Hepatocyte (in vitro differentiated cells): ENCODE measurements at places on chromosomes 6 and 20.

DNA sequence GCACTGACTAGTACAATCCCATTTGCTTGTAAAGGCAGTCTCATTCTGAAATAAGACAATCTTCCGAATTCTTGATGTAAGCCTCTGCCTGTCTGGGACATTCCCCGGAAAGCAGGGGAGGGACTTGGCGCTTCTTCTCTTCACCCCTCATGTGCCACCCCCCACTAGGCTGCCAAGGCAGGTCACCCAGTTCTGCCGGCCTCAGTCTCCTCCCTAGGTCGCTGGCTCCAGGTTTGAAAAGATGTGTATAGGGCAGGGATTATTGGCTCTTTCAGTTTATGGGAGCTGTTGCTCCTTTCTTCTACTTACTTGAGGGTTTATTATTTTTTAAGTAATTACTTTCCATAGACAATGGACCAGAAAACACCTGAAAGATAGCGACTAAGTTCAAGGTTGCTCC, 158.1 kb upstream of the RPS6KA2 start:
- DNase-seq, result no peak

- DNase-seq, result no peak
These were observed 10.7 kb upstream of the LZTS3 start for GRCh38 chr20:3183896-3184612.

GRCh38 chr6:125346926-125347563, 45.3 kb upstream of the HDDC2 start:
- no peak for DNase-seq

DNA sequence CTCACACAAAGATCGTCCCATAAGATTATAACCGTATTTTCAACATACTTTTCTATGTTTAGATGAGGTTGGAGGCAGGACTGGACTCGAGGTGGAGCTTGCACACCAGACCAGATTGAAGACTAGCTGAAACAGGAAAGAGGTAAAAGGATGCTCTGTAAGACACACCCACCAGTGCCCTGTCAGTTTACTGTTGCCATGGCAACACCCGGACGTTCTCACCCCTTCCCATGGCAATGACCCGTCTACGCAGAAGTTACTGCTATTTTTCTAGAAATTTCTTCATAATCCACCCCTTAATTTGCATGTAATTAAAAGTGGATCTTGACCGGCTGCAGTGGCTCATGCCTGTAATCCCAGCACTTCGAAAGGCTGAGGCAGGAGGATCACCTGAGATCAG, 13.6 kb upstream of the SRSF6 start:
- DNase-seq, result no peak

GRCh38 chr20:62617711-62618483, 24.4 kb upstream of the SLCO4A1 start:
- DNase-seq, result no peak

DNA sequence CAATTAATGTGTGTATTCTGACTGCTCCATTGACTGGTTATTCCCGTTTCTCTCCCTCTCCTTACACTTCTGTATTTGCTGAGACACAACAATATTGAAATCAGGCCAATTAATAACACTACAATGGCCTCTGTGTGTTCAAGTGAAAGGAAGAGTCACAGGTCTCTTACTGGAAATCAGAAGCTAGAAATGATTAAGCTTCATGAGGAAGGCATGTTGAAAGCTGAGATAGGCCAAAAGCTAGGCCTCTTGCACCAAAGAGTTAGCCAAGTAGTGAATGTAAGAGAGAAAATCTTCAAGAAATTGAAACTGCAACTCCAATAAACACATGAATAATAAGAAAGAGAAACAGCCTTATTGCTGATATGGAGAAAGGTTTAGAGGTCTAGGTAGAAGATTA, 489.5 kb upstream of the CITED2 start:
- DNase-seq, result no peak

GRCh38 chr6:72894091-72894490, 272.2 kb downstream of the KCNQ5 start:
- DNase-seq, result no peak

- no peak for DNase-seq
These were observed 1295.1 kb downstream of the EPHA7 start for GRCh38 chr6:92124200-92124651.

DNA sequence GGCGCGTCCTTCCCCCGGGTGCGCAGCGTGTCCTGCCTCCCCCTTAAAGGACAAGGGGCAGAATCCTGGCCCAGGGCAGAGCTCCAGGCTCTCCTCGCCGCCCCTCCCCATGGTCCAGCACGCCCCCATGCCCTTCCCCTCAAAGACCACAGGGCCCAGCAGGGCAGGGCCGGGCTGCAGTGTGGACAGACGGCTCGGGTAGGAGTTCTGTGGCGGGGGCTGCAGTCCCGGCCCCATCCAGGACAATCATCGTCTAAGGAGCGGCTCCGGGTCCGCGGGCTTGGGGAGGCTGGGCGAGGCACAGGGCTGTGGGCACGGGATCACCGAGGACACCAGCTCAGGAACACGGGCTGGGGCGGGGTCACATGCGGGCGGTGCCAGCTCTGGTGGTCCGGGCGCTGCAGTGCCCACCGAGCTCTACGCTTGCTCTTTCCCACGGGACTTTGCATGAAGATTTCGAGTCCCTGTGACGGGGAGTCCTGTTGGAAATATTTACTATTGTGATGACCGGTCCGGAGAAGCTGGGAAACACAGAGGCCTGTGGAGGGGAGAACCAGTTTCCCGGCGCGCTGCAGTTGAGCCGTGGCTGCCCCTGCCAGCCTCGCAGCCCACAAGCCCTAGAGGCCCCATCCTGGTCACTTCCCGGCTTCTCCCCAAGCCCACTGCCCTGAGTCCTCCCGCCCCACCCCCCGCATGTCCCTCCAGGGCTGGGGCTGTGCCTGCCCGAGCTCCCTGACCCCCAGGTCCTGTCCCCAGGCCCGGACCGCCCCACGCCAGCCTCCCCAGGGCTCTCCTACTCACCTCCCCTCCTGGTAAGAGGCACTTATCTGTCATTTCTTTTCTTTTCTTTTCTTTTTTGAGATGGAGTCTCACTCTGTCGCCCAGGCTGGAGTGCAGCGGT, 20.6 kb downstream of the SLC17A9 start:
- no peak for DNase-seq

DNA sequence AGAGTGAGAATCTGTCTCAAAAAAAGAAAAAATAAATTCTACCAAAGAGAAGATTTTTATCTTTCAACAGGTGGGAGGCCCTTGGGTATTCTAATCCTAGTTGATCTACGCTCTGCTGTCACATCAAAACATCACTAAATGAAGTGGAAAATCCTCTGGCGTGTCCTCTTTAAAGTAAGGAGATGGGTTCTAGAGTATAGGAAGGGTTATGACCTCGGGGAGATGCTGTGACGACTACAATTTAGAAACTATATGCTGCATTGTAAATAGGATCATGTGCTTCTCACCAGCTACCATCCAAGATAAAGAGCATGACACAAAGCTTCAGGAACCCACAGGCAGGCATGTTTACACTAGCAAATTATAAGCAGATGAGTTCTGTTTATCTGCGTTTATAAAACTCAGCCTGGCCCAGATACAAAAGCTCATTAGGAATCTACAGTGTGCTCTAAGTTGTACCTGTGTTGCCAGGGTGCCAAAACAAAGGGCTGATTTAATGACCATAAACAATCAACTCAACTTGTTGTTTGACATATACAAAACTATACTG, 197.1 kb upstream of the PLN start:
- peak; percentile 16 for DNase-seq

DNA sequence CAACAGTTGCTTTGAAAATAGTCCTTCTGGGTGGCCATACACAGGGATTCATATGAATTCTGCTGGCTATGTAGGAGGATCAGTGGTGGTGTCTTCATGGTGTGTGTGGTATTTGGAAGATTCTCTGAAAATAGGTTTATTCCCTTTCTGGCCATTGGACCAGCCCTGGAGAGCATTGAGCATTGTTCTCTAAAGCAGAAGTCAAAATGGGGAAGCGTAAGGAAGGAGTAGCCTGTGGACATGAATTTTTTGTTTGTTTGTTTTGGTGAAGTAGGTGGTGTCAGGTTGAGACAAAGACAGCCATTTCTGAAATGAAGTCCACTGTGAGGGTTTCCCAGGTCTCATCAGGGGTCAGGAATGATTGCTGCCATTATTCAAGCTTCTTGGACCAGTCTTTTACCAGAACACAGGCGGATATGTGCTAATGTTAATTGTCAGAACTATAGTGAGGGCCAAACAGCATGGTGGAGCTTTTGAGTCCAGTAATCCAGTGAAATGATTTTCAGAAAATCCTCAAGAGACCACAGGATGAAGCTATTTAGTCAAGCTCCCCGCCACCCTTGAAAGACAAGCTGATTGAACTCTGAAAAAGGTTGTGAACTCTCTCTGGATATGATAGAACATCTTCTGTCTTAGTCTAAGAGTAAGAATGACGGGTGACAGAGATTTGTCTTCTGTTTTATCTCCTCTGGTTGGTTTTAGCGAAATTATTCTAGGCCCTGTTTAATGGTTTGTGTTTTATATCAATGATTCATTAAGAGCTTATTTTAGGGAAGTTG, 60.0 kb downstream of the DNAH8 start:
- DNase-seq, result no peak
